ENCODE measurements at places on chromosomes 6 and 20.

DNA sequence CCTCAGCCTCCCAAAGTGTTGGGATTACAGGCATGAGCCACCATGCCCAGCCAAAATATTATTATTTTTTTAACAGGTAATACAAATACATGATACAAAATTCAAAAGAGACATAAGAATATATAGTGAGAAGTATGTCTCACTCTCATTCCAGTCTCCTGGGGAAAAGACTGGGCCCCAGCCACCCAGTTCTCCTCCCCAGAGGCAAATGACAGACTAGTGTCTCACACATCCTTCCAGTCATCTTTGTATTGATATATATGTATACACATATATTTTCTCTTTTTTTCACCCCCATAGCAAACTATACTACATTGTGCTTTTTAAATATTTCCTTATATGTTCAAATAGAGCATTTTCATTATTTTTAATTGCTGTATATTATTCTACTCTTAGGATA is 8.3 kb downstream of the GSS start:
- no peak for DNase-seq

GRCh38 chr6:135753196-135753595 is 98.3 kb upstream of the PDE7B start:
- no peak for DNase-seq

DNA sequence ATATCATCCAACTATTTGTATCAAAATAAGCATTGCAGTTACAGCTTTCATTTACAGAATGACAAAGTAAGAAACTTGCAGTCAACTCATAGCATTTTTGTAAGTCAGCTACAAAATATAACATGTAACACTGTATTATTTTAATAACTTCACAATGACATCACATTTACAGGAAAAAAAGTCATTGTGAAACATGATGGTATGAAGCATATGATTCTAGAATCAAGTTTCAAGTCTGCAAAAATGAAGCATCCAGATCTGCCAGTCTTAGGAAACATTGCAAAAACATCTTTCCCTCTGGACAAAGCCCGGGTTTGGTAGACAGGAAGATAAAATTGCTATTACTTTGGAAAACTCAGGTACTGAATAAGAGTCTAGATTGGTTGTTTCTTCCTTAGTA is 263.9 kb upstream of the NT5E start:
- DNase-seq: no peak

DNA sequence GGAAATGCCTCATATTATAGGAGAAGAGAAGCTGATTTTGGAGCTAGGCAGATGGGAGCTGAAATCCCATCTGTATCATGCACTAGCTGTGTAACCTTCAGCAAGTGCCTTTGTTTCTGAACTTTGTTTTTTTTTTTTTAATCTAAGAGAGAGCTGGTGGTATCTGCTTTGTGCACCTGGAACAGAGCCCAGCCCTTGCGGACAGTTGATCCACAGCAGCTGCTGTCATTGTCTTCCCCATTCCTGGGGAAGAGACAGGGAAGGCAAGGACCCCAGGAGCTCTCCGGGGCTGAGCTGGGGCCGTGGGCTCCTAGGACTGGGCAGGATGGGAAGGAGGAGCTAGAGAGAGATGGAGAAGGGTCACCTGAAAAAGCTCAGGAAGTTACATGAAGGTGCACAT is 92.1 kb downstream of the SYNJ2 start:
- DNase-seq: no peak

DNA sequence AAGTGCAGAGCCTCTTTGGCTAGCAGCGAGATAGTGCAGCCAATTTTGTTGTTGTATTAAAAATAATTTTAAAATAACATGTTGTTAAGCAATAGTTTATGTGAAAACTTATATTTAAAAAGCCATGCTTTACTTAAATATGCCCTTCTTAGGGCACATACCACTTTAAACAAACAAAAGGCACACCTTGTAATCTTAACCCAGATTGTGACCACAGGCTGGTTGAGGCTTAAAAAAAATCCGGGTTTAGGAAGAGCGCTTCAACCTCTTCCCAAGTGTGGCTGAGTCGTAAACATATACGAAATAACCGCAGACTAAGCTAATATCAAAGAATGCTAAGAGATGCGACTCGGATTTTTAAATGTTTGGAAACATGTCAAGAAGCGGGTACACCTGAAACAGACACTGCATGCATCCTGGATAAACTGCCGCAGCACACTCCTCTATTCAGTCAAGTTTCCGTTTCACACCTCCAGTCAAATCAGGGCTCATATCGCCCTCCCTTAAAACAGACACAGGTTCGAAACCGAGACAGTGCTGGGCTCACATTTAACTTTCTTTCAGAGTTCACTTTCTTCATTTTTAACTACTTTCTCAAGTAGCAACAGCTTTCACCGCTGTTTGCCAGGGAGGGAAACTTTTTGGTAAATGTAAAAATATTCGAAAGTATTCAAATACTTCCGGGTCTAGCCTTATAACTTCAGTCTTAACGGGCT is 1.5 kb downstream of the DEK start:
- no peak for DNase-seq
